ENCODE measurements at places on chromosomes 1 and 21.

- DNase-seq = no peak
Measured at GRCh38 chr1:198788561-198789064, 149.8 kb downstream of the PTPRC start.

DNA sequence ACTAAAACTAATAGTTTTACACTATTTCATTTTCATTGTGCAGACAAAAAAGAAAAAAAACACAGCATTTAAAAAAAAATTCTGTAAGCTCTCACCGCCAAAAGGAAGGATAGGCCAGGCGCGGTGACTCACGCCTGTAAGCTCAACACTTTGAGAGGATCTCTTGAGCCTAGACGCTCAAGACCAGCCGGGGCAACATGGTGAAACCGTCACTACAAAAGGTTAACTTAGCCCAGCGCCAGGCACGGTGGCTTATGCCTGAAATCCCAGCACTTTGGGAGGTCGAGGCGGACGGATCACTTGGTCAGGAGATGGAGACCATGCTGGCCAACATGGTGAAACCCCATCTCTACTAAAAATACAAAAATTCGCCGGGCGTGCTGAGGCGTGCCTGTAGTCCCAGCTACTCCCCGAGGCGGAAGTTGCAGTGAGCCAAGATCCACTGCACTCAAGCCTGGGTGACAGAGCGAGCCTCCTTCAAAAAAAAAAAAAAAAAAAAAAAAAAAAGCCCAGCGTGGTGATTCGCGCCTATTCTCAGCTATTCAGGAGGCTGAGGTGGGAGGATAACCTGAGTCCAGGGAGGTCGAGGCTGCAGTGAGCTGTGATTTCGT lies 14.3 kb upstream of the SPEN start:
- no peak for DNase-seq

- no peak for DNase-seq
Measured at GRCh38 chr1:46553506-46553905, 2.1 kb upstream of the KNCN start.

GRCh38 chr1:214638997-214639396 lies 36.0 kb downstream of the CENPF start:
- no peak for DNase-seq

GRCh38 chr1:64487061-64487460 lies 17.1 kb downstream of the CACHD1 start:
- no peak for DNase-seq

DNA sequence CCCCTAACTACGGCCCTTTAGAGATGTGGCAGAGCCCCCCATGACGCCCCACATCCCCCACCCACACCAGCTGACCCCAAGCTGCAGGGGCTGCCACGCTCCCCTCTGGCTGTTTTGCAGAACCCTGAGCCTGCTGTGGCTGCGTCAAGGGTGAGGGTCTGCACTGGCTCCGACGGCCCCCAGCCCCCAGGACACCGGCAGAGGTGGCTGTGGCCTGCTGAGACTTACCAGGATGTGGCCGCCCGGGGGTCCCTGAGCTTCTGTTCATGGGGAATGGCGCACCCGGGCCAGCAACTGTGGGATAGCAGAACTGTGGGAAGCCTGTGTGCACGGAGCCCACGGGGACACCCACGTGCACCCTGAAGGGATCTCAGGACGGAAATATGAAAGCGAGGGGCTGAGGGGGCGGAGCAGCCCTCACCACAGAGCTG lies 12.8 kb upstream of the RNF223 start:
- no peak for DNase-seq

GRCh38 chr1:94672001-94672400 lies 130.4 kb upstream of the F3 start:
- no peak for DNase-seq

DNA sequence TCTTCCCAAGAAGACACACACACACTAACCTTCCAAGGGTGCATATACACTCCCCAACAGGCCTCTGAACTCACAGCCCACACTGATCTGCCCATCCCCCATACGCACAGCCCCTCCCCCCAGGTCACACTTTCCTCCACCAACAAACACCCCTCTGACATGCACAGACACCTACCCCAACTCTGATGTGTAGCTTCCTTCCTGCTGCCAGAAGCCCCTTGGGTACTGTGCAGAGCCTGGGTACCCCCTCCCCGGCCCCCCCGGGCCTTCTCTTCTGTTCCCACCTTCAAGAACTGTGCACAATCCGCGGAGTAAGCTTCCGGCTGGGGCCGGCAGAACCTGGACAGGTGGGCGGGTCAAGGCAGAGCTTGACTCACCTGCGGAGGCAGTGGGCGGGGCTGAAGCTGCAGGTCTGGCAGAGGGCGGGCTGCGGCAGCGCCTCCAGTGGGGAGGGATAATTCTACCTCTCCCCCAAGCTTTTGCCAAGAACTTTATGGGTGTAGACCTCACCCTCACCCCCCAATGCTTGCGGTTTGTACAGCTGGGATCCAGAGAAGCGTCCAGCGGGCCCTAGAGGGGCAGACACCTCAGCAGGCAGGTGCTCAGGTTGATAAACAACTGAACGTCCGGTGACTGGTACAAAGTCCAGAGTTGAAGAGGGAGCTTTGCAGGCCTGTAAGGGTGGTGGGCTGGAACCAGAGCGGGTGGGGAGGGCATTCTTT lies at the start of gene C1orf210:
TSS of gene C1orf210 (minus strand) at position 313 of the 722 bp plus-strand sequence. CDS start 2,311 bp downstream, outside the sequence.
- no peak for DNase-seq

- DNase-seq = no peak
Measured at GRCh38 chr1:234897390-234897749, 231.3 kb downstream of the TOMM20 start.

DNA sequence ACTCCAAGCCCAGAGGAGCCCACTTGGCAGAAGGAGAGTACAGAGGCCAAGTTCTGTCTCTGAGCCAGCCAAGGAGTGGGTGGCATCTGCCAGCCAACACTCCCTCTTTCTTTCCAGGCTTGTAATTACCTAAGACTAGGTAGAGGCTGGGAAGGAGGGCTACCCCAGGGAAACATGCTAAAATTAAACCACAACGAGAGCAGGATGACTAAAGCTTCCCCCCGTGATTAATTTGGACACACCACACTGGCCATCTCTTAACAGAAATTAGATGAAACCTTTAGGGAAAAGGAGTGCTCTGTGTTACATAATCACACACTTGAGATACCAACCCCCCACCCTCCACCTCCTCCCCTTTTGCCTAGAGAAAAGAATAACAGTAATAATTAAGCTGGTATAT lies 102.1 kb upstream of the ZC3H12A start:
- DNase-seq = no peak

- DNase-seq = no peak
Measured at GRCh38 chr1:209203533-209203895, 380.0 kb upstream of the CAMK1G start.

DNA sequence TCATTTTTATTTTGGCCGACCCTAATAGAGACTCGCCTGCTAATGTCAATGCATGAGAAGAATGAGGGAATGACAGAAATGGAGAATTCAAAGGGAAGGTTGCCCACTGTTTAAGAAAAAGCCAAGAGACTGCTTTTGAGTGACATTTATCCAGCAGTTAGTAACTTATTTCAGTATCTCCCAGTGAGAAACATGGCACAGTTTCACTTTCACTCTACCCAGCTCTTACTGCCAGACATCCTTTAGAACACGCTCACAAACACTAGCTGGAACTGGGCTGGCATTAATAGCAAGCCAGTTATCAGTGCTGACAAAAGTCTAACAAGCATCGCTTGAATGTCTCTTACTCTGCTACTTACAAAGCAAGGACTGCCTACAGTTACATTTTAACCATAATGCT lies 8.5 kb downstream of the GGPS1 start:
- DNase-seq = no peak

- DNase-seq = no peak
Measured at GRCh38 chr1:225919906-225920305, 4.1 kb downstream of the PYCR2 start.

DNA sequence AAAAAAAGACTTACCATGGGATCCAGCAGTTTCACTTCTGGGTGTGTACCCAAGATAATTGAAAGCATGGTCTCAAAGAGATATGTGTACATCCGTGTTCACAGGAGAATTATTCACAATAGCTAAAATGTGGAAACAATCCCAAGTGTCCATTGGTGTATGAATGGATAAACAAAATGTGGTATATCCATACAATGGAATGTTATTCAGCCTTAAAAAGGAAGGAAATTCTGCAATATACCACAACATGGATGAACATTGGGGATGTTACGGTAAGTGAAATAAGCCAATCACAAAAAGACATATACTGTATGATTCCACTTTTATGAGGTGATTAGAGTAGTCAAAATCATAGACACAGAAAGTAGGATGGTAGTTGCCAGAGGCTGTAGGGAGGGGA lies 7.0 kb upstream of the TUT4 start:
- DNase-seq = no peak

DNA sequence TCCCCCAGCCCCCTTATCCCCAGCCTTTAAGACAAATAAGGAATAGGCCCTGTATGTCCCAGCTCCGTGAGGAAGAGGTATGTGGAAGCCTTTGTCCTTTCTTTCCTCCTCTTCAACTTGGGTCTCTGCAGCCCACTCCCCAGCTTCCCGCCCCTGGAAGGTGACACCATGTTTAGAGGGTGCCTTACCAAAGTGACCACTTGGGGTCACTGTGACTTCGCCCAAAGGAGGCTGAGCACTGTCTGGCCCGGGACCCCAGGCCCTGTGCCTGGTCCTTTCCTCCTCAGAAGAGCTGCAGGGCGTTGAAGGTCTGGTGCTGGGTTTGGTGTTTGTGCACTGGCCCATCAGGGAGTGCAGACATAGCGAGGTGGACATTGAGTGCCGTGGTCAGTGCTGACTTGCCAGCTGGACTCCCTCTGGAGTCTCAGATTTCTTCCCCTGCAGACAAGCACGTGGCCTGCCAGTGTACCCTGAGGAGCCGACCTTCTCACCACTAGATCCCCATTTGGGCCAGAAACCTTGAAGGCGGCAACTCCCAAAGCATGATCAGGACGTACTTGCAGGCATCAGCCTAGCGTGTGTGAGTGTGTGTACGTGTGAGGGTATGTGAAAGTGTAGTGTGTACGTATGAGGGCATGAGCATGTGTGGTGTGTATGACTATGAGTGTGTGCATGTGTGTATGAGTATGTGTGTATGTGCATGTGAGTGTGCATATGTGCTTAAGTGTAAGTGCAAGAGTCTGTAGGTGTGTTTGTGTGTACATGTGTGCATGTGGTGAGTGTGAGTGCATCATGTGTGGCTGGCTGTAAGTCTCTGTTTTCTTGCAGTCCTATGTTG lies 181.4 kb upstream of the KIAA0040 start:
- no peak for DNase-seq

DNA sequence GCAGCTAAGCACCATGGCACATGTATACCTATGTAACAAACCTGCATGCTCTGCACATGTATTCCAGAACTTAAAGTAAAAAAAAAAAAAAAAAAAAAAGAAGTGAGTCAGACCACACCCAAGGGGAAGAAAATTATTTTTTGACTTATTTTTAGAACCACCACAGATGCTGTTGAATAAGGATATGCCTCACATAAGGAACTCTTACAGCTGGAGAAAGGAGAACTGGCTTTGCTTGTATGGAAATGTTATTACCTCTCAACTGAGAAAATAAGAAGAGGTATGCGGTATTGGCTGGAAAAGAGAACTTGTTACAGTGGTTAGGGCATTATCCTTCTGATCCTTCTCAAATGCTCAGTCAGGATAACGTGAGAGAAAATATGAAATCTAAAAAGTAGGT lies 27.5 kb upstream of the FCER1A start:
- DNase-seq = no peak

DNA sequence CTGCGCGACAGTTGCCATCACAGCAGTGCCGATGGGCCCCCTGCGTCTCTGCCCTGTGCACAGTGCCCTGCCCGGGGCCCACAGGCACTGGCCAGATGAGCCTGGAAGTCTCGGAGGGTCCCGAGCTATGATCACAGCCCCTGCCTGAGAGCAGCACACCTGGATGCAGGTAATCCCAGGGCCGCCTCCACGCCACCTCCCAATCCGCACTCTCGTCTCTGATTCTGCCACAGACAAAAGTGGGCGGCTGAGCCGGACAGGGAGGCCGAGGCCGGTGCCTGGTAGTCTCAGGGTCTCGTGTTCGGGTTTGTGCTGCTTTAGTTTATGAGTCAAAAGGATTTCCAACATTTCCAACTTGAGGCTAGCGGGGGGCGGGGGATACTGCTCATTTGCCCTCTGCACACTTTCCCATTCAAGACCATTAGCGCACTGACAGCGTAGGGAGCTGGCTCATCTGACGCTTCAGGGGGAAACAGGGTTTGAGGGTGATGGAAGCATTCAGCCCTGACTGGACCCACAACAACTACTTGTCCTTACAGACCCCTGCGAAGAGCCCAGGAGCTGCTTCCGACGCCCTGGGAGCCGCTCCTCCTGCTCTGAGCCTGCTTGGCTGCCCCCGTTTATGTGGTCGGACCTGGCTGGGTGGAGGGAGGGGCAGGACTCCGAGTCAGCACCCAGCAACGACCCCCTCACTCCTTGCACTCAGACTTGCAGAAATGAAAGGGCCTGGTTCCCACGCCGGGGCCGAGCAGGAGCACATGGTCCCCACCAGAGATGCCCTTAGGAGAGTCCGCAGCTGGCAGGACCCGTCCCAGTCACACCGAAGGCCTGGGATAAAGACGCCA lies 1.8 kb upstream of the TTC34 start:
- DNase-seq = no peak

- no peak for DNase-seq
Measured at GRCh38 chr1:38686927-38687255, 172.7 kb downstream of the RRAGC start.

- DNase-seq = no peak
Measured at GRCh38 chr21:18913914-18914313, 510.3 kb upstream of the TMPRSS15 start.

DNA sequence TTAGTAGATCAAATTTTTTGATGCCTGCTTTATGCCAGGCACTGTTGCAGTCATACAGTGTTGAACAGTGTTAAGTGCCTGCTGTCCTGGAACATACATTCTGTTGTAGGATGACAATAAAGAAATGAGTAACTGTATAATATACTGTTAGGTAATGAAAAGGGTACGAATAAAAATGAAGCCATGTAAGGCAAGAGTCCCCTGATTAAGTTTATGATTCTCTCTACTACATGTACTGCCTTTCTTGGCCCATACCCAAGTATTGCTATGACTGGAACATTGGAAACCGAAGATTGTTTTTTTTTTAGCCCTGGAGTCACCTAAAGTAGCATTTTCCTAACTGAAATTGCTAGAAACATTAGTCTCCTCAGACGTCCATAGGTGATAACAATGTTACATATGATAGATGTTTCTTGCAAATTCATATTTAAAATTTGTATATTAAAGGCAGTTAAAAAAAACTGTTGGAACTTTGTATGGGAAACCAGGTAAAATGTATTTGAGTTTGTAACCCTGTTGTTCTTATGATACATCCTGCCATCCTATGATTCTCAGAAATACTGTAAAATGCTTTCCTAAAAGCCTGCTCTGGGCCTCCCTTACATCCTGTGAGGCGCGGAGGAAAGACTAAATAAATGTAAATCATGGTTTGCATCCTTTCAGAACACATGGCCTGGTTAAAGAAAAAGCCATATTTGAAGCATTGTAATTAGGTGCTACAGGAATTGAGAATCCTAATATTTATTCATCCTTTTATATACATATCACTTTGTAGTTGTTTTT lies 5.8 kb downstream of the ATP5PB start:
- no peak for DNase-seq

- no peak for DNase-seq
Measured at GRCh38 chr1:117886101-117886795, 43.2 kb downstream of the GDAP2 start.
